ENCODE measurements at places on chromosomes 1 and 21.
A peak's percentile ranks its signal among the peaks of the same experiment; 100 is the strongest.

- DNase-seq = peak; percentile 8
These were observed 20.8 kb upstream of the GBP1 start for GRCh38 chr1:89085781-89086180.

DNA sequence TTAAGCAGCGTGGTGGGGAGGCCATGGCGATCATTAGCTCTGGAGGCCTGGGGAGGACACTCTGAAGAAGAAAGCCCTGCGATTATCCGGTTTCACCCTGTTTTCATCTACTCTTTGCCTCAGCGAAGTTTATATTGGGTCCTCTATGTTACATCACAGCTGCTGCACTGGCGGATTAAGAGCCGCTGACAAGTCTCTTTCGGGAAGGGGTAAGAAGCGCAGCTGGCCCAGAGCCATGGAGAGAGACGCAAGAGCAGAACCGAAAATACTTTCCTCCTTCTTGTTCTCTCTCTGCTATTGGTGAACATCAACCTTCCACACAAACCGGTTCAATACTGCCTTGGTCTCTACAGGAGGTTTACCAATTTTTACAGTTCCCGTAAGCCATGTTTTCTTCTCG, 291.5 kb downstream of the FAM72C start:
- DNase-seq = no peak

- no peak for DNase-seq
These were observed 244.4 kb downstream of the FOXD2 start for GRCh38 chr1:47682198-47682597.

GRCh38 chr21:15007716-15008296, 57.0 kb downstream of the NRIP1 start:
- DNase-seq = no peak

DNA sequence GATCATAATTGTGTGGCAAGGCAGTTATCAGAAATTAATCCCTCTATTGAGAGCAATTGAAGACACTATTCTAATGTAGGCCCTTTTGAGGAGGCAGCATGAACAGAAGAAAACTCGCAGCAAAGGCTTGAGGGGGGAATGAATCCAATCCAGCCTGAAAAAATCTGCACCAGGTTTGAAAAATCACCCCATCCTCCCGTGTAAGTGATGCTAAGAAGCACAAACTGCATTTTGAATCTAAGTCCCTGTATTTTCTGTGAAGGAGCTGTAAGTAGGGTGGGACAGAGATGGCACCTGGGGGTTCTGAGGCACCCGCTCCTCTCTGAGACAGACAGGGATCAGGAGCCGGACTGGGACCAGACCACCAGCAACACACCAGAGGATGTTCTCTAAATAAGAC, at the start of gene CRB1:
TSS of gene CRB1 (plus strand) at position 241 of the 400 bp plus-strand sequence. CDS start 161 bp downstream, outside the sequence.
- DNase-seq = no peak

- DNase-seq = no peak
These were observed 204.8 kb upstream of the GALNT2 start for GRCh38 chr1:229862017-229862774.

DNA sequence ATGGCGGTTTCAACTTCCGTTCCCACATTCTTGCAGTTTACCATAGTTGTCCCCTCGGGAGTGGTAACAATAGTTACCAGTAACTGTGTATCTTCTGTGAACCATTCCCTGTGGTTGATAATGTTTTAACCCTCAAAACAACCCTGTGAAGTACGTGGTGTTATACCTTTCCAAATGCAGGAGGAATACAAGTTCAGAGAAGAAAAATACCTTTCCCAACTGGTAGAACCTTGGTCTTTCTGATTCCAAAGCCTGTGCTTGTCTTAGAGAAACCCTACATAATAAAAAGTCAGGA, 789 bp downstream of the BTF3L4 start:
- DNase-seq = no peak

DNA sequence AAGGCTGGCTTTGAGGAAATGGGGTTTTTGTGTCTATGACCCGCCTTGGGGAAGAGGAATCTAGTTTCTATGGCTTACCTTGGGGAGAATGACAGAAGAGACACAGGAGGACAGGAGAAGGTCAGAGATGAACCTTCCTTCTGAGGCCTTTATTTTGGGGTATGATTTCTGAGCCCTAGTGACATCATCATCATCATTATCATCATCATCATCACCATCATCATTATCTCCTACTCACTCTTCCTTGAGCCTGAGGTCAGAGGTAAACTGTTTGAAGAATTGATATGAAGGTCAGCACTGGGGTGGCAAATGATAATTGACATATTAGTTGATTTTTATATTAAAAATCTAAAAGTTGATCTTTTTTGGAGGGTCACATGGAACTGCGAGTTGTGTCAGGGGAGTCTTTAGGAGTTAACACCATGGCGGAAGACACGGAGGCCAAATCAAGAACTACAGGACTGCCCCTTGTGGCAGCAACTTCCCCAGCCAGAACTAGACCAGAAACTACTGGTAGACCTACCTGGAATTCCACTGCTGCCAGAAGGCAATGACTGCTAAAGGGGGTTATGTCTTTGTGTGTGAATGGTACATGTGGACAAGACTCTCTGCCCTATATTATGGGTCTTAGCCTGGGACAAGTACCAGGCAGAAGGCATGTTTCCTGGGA, 49.8 kb upstream of the WLS start:
- DNase-seq = no peak

DNA sequence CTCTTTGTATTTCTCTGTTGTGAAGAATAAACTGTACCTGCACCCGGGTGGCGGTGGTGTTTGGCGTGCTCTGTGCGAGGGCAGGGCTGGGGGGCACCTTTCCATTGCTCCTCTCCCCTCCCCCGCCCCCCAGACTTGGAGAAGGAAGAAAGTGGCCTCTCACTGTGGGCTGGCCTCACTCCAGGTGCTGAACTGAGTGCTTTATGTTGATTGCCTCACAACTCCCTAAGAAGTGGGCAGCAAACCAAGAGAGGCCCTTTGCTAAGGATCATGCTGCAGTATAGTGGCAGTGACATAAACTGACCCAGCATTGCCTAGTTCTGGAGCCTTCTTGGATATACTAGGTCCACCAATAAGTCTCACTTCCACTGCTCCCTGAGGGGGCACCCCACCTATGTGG, 20.2 kb downstream of the A3GALT2 start:
- no peak for DNase-seq

DNA sequence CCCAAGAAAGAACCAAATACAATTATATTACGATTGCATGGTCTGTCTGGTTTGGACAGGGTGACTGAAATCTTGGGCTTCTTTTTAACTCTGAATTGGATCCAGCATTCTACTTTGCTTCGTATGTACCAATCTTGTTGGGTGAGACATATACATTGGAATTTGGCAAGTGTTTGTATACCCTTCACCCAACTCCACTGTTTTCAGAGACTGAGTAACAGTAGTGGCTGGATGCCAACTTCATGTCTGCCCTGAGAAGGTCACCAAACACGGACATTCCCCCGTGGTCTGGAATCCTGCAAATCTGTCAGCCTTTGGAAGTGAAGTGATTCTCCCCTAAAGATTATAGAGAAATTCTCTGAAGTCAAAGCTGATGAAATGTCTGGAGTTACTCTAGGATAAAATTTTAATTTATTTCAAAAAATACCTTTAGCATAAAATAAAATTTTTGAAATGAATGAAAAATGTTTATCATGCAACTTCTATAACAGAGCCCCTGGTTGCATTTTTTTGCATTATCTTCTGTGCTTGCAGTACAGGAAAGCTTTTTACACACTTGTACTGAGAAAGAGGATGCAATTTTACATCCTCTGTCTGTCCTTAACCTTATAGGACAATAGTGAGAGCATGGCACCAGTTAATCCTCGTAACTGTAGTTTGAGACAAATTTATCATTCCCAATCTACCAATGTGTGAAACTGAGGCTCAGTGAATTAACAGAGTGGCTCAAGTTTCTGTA, 201.8 kb downstream of the DISC1 start:
- no peak for DNase-seq

DNA sequence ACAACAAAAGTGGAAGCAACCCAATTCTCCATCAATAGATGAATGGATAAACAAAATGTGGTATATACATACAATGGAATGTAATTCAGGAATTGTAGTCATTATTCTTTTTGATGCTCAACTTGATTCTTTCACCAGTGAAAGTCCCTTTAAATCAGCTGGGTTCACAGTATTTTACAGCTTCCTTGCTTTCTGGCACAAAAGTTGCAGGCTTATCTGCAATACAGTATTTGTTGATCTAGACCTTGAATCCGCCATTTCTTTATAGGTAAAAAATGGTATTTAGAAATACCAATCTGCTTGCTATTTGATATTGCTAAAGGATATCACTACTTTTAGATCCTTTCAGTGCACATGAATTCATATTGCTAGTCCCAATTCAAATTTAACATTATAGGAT, 44.7 kb upstream of the ERO1B start:
- DNase-seq = no peak

DNA sequence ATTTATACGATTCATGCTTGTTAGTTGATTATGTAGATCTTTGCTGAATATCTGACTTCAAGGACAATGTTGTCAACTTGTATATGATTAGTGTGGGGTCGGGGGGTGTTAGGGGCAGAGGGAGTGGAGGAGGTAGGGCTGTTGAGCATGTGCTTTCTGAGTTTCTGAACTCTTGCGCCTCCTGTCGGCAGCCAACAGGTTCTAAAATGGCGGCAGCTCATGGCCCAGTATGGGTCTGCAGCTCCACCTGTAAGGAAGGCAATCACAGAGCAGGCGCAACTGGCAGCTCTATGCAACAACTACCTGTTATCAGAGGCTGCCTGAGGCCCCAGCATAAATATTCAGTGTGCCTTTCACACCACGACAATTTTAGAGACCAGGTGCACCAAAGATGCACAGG, 205.8 kb upstream of the PLXNA2 start:
- no peak for DNase-seq

DNA sequence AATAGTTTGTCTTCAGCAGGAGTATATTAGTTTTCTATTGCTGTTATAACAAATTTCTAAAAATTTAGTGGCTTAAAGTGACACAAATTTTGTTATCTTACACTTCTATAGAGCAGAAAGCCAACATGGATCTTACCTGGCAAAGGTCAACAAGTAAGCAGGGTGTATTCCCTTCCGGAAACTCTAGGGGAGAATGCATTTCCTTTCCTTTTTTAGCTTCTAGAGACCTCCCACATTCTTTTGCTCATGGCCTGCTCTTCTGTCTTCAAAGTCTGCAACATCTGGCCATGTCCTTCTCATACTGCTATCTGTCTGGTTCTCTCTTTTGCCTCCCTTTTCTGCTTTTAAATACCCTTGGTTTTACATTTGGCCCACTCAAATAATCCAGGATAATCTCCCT, 242.6 kb downstream of the ZNF648 start:
- no peak for DNase-seq

- DNase-seq = no peak
These were observed 31.3 kb downstream of the INPP5B start for GRCh38 chr1:37915476-37916093.

DNA sequence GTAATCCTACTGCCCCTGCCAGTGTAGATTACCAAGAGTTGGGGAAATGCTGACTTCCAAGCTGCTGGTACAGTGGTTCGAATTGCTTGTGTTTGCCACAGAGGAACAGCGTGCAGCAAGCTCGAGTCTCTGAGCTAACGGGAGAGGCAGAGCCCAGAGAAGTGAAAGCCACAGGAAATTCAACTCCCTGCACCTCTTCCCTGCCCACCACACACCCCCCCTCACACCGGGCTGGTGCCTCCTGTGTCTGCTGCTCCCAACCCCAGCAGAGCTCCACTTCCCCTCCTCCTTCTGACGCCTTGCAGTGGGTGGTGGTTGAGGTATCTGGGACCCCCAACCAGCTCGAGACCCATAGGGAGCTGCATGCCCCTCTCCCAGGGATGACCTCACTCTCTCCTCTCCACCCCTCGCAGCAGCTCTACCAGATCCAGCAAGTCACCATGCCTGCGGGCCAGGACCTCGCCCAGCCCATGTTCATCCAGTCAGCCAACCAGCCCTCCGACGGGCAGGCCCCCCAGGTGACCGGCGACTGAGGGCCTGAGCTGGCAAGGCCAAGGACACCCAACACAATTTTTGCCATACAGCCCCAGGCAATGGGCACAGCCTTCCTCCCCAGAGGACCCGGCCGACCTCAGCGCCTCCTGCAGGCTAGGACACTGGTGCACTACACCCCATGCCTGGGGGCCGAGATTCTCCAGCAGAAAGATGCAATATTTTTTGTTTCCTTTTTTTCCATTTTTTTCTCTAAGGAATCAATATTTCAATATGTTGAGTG, 13.1 kb upstream of the KCNQ4 start:
- DNase-seq = no peak

- DNase-seq = no peak
These were observed 11.1 kb downstream of the ATP1B1 start for GRCh38 chr1:169117599-169117998.

DNA sequence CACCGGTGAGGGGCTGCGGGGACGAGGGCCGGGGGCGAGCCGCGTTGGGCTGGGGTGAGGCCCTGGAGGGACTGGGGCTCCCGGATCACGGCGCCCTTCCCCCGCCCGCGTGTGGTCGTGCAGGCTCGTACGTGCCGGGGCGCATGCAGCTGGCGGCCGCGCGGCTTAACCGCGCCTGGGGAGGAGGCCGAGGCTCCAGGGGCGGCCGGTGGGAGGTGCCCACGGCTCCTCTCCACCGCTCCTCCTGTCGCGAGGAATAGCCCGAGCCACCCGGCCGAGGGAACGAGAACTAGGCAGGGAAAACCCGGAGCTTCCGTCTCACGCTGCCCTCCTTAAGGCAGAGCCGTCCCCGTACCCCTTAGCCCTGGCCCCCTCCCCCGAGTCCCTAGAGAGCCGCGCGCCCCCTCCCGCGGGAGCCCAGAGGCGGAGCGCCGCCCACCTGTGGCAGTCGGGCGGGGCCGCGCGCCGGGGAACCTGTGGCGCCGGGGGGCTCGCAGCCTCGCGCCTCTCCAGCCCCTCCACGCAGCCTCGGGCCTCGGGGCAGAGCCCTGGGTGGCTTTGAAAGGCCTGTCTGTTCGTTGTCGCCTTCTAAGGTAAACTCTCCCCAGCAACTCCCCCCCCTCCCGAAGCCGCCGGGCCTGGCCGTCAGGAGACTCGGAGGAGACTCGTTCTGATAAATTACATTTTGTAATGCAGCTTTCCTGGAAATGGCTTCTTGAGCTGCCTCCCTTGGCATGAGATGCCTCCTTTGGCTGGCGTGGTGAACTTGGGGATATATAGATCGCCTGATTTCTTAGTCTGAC, 746 bp downstream of the AK4 start:
- peak; percentile 6 for DNase-seq

DNA sequence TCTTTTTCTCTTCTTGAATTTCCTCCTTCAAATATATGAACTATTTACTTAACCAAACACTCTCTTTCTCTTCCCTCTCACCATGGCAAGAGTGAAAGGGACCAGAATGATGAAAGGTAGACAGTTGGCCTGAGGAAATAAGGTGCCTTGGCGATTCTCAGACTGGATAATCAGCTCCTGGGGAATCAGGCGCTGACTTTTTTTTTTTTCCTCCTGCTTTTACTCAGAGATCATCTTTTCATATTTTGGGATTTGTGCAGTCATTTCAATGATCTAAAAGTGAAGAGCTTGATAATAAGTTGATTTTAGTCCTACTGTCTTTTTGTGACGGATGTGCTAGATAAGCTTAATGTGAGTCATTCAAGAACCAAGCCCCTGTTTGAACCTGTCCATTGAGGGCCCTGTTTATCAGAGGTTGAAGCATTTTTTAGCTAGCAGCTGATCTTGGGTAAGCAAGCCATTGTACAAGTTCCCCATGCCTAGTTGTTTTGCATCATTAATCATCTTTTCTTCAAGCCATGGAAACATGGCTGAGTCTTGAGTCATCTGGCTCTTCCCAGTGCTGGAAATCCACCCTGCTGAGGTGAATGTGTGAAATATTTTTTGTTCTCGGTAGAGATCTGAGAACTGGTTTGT, 40.8 kb downstream of the ITSN1 start:
- DNase-seq = no peak
